ENCODE measurements at places on chromosomes 5 and 9.

DNA sequence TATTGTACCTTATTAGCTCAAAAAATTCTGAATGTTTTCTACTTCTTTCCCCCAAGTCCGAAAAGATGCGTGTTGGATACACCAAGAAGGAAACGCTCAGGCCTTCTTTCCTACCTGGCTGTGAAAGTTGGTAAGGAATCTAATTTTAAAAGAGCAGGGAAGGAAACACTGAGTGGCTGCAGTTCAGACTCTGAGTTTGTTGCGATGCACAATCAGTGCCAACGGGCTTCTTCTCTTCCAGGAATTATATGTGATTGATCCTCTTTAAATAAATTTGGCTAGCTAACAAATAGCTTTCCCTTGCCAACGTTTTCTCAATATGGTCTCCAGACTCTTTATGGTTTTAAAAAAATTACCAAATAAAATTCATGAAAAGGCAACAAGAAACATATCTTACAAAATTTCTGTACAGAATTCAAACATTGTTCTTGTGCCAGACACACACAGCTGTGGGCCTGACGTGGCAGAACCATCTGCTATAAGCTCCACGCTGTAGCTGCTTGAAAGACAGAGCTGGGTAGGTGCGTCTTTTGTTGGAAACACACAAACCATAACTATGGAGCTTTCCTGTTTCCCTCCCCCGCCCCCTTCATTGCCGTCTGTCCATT is 493.1 kb downstream of the ZNF608 start:
- no peak for DNase-seq

- no peak for DNase-seq
These were observed 229.4 kb downstream of the CDK5RAP2 start for GRCh38 chr9:120350596-120350995.

- DNase-seq: no peak
These were observed 201.7 kb upstream of the PTGER4 start for GRCh38 chr5:40477856-40478546.

- no peak for DNase-seq
These were observed 135.7 kb downstream of the MAN2A1 start for GRCh38 chr5:109825450-109825849.

DNA sequence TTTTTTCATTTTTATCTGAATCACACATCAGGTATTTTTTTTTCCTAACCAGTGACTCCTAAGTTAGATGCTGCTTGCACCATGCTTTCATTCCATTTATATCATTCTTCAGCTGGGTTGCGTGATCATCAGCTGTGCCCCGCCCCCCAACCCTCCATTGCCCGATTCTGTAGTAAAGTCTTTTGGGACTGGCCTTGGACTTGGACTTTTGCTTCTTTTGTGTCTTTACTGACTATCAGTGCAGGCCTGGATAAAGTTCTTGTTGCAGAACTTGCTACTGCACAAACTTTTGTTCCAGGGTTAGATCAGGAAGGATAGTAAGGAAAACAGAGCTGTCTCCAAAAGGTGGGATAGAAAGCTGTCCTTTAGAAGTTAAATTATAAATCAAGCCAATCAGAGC is 38.5 kb downstream of the SLC22A5 start:
- no peak for DNase-seq

- DNase-seq: no peak
These were observed 364.3 kb downstream of the KCNN2 start for GRCh38 chr5:114726131-114726530.

DNA sequence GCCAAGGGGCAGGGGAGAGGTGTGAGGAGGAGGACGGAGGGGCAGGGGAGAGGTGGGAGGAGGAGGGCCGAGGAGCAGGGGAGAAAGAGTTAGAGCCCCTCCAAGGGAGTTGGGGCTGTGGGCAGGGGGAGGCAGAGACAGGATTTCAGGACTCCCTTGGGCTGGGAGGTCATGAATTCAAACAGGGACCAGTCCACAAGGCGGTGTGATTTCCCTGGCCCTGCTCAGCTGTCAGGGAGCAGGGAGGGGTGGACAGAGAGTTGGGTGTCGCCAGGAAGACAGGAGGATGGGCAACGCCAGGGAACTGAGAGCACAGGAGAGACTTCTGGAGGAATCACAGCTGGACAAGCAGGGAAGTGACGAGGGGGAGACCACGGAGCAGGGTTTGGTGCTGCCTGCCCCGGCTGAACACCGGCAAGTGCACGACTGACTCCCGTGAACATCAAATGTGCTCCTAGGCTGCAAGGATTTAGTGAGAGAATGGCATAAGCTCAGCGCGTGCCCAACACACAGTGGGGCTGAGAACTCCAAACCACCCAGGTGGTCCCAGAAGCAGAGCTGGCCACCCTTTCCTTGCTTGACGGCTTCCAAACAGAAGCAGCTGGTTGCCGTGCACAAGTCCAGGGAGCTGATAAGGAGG is 17.8 kb upstream of the OLFM1 start:
- no peak for DNase-seq

GRCh38 chr9:33446946-33447798 is at the start of gene AQP3:
TSS of gene AQP3 (minus strand) at chr9:33447593. CDS start at chr9:33447530, 63 bp downstream.
- DNase-seq: peak; percentile 83

All from activated CD8-positive, alpha-beta memory T cell treated with anti-CD3 and anti-CD28 coated beads for 24 hours (primary cell).